RWPE1 (cell line): ENCODE measurements at places on chromosomes 5 and 9.

DNA sequence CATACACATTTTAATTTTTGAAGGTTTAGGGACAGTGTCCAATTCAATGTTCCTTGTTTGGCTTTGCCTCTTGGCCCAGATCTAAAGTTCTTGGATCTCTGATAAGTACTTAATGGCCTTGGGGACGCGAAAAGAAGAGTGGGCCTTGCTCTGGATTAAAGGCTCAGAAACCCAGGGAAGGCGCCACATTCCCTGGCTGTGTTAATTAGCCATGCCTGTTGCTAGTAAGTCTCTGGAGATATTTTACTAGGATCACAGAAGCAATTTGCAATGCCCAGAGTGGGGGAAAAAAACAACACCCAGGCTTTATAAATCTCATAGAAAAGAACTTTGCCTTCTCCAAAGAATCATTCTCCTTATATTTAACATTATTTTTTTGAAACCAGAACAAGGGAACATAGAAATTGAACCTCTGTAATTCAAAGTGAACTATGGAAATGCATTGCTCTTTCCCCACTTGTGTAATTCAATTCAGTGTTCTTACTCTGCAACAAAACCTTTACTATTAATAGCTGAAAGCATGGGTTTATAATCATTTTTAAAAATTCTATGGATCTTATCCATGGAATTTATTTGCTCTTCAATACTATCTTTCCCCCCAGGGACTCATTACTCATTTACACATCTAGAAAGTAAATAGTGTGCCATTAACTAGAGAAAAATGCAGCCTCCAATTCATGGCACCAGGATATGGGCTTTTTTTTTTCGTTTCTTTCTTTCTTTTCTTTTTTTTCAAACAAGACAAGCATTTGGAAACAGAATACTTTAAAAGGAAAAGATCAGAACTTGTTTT lies 172.2 kb upstream of the ANKRD55 start:
- DNase-seq, result no peak

DNA sequence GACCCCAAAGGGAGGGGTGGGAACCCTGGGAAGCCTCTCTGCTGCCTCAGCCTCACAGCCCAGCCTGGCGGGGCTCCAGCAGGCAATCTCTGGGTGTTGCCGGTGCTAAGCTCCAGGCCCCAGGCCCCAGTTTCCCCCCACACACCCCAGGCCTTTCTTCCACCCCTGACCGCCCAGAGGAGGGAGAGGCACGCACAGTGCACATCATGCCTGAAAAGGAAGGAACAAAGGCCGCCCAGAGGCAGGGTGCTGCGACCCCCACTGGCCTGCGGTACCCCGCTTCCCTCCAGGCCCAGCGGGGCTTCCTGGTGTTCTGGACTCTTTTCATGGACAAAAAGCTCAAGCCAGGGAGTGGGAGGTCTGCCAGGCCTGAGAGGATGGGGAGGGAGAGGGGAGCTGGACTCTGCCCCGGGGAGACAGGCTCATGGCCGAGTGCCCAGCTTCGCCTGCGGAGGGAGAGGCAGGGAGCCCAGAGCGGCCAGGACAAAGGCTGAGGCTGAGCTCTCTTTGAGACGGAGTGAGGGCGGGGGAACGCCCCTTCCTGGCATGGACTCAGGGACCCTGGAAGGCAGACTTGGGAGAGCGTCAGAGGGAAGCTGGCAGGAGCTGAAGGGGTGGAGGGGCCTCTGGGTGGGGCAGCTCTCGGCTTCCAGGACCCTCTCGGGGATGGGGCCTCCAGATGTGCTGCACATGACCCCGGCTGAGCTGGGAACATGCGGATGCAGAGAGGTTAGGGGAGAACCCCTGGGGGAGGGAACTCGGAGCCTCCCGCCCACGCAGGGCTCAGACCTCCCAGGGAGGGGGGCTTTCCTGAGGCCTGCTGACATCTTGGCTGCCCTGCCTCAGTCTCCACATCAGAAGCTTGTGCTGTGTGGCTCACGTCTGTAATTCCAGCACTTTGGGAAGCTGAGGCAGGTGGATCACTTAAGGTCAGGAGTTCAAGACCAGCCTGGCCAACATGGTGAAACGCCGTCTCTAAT lies 1.8 kb upstream of the ENTPD2 start:
- DNase-seq, result peak; percentile 53

DNA sequence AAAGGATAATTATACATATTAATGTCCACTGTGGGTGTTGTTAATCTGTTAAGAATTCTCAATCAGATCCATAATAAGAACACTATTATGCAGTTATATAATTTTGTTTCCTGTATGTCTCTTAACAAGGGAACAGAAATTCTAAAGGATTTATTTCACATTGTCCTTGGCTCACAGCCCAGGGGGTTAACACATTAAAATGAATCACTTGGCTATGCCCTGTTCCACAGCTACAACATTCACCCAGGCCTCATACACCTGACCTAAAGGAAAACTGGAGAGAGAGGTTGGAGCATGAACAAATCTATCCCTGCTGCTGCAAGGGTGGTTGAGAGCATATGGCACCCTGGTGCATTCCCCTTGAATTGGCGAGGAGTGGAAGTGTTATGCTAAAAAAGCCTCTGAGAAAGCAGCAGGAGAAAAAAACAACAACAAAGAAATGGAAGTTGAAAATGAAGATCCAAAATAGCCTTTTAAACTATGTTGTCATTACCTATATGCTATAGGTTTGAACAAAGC lies 116.0 kb downstream of the KCNN2 start:
- DNase-seq, result no peak

- DNase-seq, result no peak
Measured at GRCh38 chr9:133627341-133627740, 8.8 kb upstream of the DBH start.

DNA sequence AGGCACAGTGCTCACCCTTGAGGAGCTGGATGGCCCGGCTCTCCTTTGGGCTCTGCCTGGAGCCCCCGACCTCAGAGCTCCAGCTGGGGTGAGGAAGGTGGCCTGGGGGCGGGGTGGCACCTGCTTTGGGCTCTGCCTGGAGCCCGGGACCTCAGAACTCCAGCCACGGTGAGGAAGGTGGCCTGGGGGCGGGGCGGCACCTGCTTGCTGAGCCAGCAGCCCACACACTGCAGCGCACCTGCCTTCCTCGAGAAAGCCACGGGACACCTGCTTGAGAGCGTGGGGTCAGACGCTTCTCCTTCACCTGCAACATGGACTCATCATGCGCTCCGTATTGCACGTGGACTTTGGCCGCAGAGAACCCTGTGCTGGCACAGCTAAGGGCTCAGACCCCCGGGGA lies 51.8 kb downstream of the IRX2 start:
- DNase-seq, result no peak

DNA sequence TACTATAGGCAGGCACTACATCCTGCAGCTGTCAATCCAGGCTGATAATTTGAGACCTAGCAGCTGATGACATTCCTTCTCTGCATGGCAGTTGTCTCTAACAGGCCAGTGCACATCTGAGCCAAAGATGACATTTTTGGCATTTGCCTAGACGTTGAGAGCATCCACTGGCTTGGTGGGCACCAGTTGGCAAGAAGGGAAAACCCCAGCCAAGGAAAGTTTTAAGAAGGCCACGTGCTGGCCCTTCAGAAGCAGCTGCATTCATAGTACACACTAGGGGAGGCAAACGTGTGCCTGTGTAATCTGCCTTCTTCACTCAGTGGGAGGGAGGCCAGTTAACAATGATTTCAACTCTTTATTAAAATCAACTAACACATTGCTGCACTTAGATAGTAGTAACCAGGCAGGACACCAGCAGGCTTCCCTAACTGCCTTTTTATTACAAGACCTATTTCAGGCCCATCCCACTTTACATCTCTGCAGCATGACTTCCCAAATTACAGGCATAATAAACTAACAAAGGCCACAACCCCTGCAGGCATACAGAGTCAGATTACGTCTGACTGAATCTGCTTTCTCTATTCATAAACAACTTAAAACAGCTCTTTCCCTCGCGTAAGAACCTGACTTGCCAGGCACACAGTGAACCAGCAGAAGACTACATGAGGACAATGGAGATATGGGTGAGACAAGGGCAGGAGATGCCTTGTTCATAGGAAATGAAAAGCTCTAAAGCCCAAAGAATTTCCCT lies 576.3 kb downstream of the PDE4D start:
- DNase-seq, result peak; percentile 16

DNA sequence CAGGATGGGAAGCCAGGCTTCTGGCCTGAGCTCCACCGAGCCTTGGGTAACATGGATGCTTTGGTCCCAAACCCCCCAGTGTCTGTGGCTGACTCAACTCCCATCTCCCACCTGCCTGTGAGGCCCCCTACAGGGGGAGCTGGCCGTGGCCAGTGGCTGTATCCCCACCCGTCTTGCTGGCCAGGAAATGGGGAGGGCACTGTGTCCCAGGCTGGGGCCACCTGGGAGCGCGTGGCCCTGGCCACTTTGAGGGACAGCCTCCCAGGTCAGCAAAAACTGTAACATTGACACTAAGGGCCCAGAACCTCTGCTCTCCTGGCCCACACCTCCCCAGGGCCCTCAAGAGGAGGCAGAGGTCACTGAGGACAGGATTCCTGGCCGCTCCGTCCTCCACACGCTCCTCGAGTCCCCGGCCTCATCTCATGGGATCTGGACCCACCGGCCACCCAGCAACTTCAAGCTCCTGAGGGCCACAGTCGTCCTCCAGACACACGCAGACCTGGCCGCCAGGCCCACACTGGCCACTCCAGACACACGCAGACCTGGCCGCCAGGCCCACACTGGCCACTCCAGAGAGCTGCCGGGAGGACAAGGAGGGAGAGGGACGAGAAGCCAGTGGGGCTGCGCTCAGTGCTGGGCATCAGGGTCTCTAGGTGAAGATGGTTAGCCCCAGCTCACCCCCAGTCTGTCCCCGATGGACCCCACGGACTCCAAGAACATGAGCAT lies 44.2 kb downstream of the DBH start:
- DNase-seq, result no peak

GRCh38 chr5:112738191-112738560 lies 491 bp downstream of the APC start:
- peak; percentile 12 for DNase-seq

GRCh38 chr9:79129865-79130480 lies 441.8 kb upstream of the TLE4 start:
- DNase-seq, result peak; percentile 66

- DNase-seq, result no peak
Measured at GRCh38 chr5:1001406-1002270, 7.0 kb upstream of the NKD2 start.

- no peak for DNase-seq
Measured at GRCh38 chr5:147448766-147449165, 61.1 kb downstream of the DPYSL3 start.

- DNase-seq, result no peak
Measured at GRCh38 chr5:6048746-6049145, 329.6 kb downstream of the MED10 start.

DNA sequence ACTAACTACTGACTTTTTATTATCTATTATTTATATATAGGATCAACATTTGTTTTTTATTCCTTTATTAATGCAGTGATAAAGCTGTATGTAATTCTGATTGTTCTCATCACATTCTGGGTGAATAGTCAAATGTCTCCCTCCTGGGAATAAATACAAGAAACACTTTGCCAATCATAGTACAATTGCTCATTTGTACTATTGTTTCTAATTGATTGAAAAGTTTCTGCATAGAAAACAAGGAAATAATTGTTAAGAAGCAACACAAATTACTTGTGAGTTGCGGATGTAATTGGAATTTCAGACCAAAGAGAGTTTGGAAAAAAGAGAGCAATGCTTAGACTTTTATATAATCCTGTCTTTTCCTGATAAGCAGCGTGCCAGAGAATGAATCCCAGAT lies 1013.9 kb downstream of the EFNA5 start:
- DNase-seq, result no peak

DNA sequence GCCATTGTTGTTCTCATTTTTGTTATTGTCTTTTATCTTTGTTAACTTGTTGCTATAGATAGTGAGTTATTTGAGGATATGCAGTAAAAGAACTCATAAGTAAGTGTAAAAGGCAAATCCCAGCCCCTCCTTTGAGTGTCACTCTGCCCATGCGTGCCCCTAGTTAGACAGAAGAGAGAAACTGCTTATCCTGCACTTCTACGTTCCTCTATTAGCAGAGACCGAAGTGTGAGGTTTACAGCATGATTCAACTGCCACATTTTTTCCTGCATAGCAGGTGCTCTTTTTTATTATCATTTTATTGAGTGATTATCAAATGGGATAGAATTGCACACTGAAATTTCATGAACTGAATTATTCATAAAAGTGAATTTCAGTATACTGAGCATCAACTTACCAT lies 12.0 kb upstream of the DNAH5 start:
- no peak for DNase-seq

GRCh38 chr5:78182838-78183237 lies 111.7 kb downstream of the AP3B1 start:
- DNase-seq, result peak; percentile 28

- DNase-seq, result no peak
Measured at GRCh38 chr9:35842795-35843194, 13.8 kb downstream of the TMEM8B start.

- peak; percentile 79 for DNase-seq
Measured at GRCh38 chr5:76807296-76807695, 11.5 kb upstream of the F2RL1 start.

- no peak for DNase-seq
Measured at GRCh38 chr5:64796301-64796700, 27.6 kb downstream of the CWC27 start.

GRCh38 chr9:23830929-23831730 lies 5.1 kb upstream of the ELAVL2 start:
- DNase-seq, result no peak

GRCh38 chr9:37652261-37652660 lies 1.5 kb downstream of the FRMPD1 start:
- DNase-seq, result no peak

DNA sequence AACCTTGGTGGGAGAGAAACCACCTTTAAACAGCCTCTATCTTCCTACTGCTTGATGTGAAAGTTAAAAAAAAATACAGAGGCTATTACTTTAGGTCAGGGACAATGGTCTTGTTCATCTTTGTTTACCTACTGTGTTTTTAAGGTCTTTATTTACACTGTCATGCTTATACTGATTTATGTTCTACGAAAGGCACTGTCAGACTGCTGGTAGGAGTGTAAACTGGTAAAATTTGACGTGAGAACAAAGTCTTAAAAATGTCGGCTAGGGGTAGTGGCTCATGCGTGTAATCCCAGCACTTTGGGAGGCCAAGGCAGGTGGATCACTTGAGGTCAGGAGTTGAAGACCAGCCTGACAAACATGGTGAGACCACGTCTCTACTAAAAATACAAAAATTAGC lies 42.1 kb upstream of the ELOVL7 start:
- no peak for DNase-seq

- DNase-seq, result no peak
Measured at GRCh38 chr9:132986640-132987620, 8.4 kb downstream of the GFI1B start.

- no peak for DNase-seq
Measured at GRCh38 chr5:106784846-106785245, 885.9 kb downstream of the EFNA5 start.
